ENCODE measurements at places on chromosomes 1 and 21. TPM values are rescaled to one million over a fixed set of nuclear protein-coding genes. Genes with fewer than 3 reads are reported as not detected.

KIF26B gene
- 0.48 TPM for total RNA-seq

CFAP141 gene
- not detected for total RNA-seq

ANGPTL3 gene
- total RNA-seq = not detected

DNA sequence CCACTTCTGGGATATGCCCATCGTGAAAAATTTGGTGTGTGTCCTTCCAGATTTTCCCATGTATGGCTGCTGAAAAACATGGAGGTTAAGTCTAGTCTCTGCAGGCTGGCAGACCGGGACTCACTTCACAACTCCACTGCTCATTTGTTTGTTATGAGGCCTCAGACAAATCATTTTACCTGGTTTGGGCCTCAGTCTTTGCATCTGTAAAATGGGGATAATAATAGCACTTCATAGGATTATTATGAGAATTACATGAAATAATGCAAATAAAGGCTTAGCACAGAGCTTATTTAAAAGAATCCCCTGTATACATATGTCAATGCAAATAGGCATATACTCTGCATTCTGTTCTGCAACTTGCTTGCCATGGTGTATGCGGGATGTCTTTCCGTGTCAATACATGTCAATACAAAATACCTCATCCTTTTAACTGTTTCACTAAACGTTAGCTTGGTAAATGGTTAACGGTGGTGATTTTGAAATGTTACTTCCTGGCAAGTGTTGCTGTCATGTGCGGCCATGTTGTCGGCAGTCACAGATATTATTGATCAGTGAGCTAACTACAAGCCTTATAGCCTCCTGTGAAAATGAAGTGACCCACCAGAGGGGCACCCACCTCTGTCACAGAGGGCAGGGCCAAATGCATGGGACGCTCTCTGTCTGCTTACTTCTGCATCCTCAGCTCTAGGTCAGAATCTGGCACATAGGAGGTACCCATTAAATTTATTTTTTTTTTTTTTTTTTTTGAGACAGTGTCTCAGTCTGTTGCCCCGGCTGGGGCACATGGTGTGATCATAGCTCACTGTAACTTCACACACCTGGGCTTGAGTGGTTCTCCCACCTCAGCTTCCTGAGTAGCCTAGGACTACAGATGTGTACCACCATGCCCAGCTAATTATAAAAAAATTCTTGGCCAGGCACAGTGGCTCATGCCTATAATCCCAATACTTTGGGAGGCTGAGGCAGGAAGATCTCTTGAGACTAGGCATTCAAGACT lies 4.3 kb downstream of the LCK start:
- H3K4me3 ChIP-seq = no peak overlapping the region
- no peaks in the 10 kb centered on the region for H3K27me3 ChIP-seq
- no peaks in the 10 kb centered on the region for H3K4me1 ChIP-seq
- no peaks in the 10 kb centered on the region for H3K36me3 ChIP-seq

GBP7 gene
- not detected for total RNA-seq

HSF2BP gene
- 0.51 TPM for total RNA-seq

- H3K27me3 ChIP-seq = no peaks in the 10 kb centered on the region
- H3K36me3 ChIP-seq = no peaks in the 10 kb centered on the region
- DNase-seq = no peak
Measured at GRCh38 chr1:55337801-55338447, 122.8 kb upstream of the USP24 start.

- no peak overlapping the region for H3K4me3 ChIP-seq
- H3K4me1 ChIP-seq = no peaks in the 10 kb centered on the region
- H3K36me3 ChIP-seq = no peaks in the 10 kb centered on the region
- H3K27ac ChIP-seq = no peak overlapping the region
- no peaks in the 10 kb centered on the region for H3K27me3 ChIP-seq
- DNase-seq = no peak
Measured at GRCh38 chr1:115927971-115928370, 48.3 kb upstream of the SLC22A15 start.

CADM3 gene
- 41.2 TPM for total RNA-seq

DNA sequence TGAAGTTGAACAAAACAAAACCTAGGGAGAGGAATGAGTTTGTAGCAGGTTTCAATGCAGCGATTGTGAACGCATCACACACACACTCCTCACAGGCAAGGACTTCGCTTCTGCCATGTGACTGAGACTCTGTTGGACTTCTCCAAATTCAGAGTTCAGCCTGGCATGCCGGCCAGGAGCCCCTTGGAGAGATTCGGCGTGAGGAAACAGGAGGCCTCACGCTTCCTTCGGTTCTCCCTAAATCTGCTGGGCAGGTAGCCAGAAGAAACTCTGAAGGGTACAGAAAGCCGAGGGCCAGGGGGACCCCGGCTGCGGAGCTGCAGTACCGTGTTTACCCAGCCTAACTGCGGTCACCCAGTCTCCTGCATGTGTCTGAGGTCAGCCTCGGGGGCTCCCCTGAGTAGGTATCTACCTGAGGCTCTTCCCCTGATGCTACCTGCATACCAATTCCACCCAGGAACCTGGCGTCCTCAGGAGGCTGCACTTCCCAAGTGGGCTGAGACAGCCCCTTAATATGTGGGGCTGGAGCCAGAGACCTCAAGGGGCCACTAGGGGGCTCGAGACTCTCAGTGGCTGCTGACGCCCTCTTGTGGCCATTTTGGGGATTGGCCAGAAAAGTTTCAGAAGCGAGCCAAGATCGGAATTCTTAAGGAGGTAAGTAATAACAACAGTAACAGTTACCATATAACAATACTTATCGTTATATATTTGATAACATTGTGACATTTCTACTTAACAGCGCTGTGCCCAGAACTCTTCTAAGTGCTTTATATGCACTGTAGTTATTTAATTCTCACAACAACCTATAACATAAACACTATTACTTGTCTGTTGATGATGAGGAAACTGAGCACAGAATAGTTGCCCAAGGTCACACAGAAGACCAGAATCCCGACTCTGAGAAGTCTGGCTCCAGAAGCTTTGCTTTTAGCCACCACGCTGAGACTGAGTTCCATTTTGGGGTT lies 2.7 kb upstream of the ANXA9 start:
- no peaks in the 10 kb centered on the region for H3K36me3 ChIP-seq
- peak; percentile 93 for DNase-seq
- no peak overlapping the region for H3K4me3 ChIP-seq
- no peaks in the 10 kb centered on the region for H3K27me3 ChIP-seq

SRGAP2C gene
- 37.3 TPM for total RNA-seq

POMGNT1 gene
- 52.8 TPM for total RNA-seq

CELSR2 gene
- 4.2 TPM for total RNA-seq

FHAD1 gene
- 0.32 TPM for total RNA-seq
